ENCODE measurements at places on chromosomes 16 and 17.

- DNase-seq = no peak
These were observed 14.8 kb downstream of the UTS2R start for GRCh38 chr17:82386255-82386831.

GRCh38 chr16:16778332-16778731 lies 399.4 kb downstream of the NPIPA7 start:
- no peak for DNase-seq

DNA sequence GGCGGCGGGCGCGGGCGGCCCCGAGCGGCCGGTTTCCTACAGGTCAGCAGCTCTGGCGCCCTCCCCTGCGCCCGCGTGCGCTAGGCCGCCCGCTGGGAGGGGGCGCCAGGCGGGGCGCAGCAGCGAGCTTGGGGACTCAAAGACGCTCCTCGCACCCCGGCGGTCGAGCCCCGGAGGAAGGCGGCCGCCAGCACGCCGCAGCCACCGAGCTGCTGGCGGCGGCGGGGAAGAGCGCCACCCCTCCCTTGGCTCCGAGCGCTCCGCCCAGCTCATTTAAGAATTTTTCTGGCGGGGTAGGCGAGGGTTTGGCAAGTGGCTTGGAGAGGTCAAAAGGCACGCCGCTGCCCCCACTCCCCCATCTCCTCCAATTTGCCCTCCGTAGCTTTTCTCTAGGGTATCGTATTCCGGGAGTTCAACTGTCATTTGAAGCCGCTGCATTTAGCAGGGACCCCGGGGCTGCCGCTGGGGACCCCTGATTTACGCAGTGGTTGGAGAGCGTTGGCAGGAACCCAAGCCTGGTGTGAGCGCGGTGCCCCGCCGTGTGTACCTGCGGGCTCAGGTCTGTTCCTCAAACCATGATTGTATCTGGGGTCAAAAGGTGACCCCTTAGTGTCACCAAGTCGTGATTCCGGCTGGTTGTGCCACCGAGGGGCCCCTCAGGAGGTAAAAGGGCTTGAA lies 59.5 kb upstream of the GSE1 start:
- DNase-seq = peak; percentile 95

DNA sequence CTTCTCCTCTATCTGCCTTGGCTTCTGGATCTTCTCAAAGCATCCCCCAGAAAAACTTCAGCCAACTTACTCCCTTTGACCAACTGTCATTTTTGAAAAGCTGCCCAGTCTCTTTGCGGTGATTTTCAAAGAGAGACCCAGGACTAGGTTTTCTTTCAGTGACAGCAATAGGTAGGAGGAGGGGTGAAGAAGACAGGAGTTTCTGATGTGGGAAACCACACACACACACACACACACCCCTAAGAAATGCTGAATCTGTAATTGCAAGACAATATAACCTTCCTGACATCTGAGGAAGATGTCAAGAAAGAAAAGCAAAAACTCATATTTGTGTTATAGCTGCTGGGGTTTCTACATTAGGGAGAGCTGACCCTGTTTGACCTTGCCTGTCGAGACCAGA lies 5.2 kb downstream of the FAM20A start:
- DNase-seq = no peak

DNA sequence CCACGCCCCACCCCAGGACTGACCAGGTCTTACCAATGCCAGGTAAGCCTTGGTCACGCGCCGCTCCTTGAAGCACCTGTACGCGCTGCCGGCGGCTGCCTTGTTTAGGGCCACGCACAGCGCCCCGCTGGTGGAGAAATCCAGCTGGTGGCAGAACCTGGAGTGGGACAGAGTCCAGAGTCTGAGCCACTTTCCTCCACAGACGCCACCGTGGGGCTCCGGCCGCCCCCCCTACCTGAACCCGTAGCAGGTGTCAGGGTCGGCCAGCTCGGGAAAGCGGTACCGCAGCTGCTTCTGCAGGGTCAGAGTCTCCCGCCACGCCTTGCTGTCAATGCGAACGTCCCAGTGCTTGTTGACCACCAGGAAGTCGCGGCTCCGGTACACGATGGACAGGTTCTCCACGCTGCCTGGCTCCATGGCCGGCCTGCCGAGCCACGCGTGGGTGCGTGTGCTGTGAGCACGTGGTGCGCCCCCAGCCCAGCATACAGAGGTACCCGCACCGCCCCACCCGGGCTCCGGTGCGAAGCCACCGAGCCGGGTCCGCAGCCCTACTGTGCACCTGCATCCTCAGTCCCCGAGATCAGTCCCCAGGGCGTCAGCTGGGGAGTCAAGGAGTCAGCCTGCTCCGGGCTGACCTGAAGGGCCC lies 737 bp downstream of the RPUSD1 start:
- no peak for DNase-seq

- no peak for DNase-seq
These were observed 38.3 kb downstream of the NT5M start for GRCh38 chr17:17341452-17341851.

DNA sequence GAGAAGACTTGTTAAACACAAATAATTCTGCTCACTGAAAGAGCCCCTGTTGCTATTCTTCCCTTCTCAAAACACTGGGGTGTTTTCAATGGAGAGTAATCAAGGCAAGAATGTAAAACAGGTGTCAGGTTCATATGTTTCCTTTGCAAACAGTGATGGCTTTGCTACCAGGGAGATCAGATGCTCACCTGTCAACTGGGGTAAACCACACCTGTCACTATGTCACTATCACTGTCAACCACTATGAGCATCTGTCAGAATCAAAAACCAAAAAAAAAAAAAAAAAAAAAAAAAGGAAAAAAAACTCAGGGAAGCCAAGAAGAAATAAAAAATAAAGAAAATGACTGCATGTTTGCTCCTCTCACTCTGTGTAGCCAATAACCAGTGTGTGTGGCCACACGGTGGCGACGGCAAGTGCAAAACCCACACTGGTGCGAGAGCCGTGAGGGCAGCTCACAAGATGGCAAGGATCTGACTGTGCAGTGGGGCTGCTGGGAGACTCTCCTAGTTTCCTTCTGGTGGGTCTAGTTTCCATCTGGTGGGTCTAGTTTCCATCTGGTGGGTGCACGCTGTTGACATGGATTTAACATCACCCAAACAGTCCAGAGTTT lies 22.7 kb downstream of the USP22 start:
- no peak for DNase-seq

- no peak for DNase-seq
These were observed 23.8 kb upstream of the SLC12A3 start for GRCh38 chr16:56841233-56841632.

DNA sequence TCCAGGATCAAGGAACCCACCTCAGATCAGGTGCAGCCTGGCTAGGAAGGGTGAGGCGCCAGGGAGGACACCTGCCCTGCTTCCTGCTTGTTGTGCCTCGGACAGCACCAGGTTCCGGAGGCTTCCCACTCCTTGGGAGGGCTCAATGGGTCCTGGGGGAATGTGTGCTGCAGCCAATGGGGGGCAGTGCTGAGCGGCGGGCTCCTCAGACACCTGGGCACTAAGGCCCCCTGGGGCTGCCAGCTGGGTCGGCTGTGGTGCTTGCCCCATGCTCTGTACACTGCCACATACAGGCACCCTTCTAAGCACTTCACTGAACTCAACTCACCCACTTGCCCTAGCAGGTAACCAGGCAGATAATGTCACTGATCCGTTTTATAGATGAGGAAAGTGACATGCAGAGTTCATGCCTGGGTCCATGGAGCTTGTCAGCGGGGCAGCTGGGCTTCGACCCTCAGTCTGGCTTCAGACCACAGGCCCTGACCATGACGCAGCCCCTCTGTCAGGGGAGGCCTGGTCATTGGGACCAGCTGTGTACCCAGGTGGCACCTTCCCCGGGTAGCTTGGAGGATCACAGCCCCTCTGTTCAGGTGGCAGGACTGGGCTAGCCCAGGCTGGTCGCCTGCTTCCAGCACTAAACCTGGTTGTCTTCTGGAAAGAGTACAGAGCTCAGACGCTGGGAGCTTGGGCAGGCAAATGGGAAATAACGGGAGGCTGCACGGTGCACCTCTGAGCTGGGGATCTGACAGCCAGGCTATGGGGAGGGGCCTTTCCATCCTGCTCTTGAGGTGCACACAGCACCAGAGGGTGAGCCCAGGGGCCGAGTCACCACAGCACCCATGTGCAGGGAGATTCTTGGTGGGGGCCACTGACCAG lies 8.2 kb downstream of the FN3K start:
- no peak for DNase-seq

DNA sequence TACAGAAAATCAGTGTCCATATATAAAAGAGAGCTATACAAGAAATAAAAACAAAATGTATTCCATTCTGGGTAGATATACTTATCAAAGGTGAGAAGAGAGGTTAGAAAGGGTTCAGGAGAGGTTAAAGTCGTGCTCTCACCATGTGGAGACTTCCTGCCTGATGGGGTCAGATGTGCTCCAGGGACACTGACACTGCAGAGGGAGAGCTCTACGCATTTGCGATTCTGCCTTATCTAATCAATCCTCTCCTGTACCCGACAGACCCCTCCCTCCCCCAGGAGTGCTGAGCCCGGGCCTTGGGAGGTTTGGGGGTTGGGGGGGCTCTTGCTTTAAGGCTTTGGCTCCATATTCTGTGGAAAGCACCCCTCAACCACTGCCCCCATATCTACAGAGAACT lies 16.6 kb upstream of the SLC5A11 start:
- no peak for DNase-seq

Data from T47D (cell line).